ENCODE measurements at places on chromosomes 5 and 9.

- DNase-seq: peak; percentile 53
Observed at GRCh38 chr5:159657771-159658170, 258.5 kb upstream of the ADRA1B start.

DNA sequence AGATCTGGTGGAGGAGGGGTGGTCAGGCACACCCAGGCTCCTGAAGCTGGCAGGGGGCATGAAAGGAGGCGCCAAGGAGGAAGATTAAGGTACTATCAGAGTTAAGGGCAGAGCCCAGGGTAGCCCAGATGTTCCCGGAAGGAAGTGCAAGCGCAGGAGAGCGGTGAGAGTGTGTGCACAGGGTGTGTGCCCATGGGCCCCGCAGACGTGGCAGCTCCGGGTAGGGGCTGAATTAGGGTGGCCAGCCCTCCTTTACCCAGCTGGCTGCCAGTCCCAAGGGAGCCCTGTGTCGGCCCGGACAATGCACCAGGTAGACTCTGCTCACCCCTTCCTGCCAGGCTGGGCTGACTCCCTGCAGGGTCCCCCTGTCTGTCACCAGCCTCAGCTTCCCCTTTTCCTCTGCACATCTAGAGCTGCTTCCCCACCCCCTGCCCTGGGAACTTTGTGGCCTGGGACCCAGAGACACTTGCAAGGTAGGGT is at the start of gene SMIM33:
Gene SMIM33 (plus strand): TSS at position 184 of the 480 bp plus-strand sequence. CDS start 118 bp downstream, at position 302.
- DNase-seq: no peak

DNA sequence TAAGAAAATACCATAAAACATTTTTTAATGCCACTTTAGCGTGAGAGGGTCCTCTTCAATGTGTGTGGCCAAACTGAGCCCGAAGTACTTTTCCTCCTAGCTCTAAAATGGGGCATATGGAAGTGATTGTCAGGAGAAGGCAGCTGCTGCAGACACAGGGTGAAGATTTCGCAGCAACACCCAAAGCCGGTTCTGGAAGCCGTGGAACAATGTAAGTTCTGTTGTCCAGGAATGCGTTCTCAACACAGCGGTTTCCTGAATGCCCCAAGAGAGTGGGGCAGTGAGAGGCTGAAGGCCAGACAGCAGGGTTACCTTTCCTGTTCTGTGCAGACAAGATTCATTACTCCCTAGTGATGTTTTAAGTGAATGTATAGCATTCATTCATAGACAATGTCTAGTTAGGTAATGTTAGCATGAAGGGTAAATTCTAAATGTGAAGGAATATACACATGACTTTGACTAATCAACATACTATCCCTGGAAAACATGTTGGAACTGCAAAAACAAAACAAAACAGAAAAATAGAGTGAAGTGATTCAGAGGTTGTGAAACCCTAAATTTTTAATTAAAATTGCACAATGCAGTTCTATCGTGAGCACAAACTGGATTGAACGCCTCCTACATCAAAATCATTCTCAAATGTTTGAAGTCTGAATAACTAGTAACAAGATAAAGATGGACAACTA is 197.0 kb upstream of the SEMA6A start:
- DNase-seq: no peak

GRCh38 chr5:15799014-15799413 is 299.0 kb downstream of the FBXL7 start:
- DNase-seq: no peak

DNA sequence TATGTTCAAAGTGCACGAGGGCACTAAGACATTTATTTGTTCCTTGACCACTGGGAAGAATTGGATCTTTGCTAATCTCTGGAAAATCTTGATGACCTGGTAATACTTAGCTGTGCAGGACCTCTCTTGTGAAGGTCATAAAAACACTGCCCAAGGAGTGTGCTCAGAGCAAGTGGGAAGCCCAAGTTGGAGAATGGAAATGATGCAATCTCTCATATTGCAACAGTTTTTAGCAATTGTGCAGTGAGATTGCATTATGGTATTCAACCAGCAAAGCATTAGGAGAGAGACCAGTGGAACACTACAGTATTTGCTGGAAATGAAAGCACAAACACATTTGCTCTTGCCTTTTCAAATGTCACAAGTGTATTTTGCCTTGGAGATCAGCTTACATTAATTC is 34.5 kb downstream of the TXNDC8 start:
- DNase-seq: no peak

- peak; percentile 81 for DNase-seq
Observed at GRCh38 chr9:36543916-36544315, 28.8 kb upstream of the MELK start.

- no peak for DNase-seq
Observed at GRCh38 chr5:172669386-172670004, 28.4 kb downstream of the NEURL1B start.

DNA sequence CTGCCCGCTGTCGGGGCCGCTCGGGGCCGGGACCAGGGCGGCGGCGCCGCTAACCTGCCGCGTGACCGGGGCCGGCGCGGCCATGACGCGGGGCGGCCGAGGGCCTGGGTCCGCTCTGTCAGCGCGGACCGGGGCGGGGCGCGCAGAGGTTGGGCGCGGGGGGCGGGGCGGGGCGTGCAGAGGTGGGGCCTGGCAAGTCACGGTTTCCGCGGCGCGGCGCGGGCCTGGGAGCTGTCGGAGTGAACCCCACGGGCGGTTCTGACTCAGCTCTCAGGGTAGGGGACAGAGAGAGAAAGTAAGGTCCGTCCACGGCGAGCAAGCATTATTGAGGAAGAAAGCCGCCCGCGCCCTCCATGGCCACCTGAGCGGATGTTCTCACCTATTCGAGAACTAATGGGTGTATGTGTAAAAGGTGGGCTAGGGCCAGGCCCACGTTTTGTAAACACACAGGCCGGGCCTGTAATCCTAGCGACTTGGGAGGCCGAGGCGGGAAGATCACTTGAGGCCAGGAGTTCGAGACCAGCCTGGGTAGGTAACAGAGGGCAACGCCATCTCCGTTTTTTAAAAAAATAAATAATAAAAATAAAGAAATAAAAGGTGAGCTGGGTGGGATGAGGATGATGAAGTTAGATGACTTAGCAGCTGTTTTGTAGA is at the start of gene PRXL2C:
Gene PRXL2C (minus strand): TSS at position 120 of the 654 bp plus-strand sequence. CDS start 36 bp downstream, at position 84.
- DNase-seq: peak; percentile 76

DNA sequence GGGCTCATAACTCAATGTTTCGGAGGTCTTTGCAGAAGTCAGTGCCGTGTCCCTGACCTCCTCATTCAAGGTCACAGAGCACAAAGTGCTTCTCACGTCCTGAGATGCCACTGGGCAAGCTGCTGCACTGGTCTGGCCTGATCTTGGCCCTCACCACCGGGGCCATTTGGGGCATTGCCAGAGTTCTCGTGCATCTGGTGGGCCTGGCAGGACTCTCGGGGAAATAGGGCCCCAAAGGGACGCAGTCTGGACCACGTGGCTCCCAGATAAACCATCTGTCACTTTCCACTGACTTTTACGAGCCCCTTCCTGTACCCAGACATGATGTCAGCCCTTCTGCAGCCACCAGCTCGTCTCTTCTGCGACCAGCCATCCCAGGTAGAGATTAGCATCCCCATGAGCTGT is 54.8 kb downstream of the HRH2 start:
- no peak for DNase-seq

DNA sequence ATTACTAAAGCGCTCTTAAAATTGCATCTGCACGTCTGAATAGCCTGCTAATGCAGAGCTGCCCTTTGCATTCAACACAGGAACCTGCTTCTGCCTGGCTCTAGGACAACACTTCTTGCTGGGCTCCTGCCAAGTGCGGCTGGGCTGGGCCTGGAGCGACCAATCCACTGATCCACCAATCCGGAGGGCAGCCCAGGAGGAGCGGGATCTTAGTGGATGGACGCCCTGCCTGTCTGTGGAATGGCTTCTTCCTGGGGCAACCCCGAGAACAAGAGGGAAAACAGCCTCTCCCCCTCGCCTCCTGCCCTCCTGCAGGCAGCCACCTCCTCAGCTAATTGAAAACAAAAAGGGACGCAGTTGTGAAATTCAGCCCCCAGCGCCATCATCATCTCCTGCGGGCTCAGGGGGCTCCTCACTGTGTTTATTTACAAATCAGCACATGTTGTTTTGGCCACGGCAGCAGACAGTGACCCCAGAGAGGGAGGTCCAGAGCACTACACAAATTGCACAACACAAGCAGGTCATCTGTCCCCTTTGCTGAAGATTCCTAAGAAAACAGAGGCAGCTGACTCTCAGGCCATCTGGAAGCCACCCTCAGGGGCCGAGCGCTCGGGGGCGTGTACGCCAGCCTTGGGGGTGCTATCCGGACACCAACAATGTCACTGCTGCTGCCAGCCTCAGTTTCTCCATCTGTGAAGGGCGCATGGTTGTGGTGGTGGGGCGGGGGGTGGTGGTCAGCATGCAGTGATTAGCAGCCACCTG is 57.3 kb downstream of the GADD45G start:
- peak; percentile 77 for DNase-seq

GRCh38 chr5:127428748-127429147 is 88.7 kb upstream of the PRRC1 start:
- no peak for DNase-seq

GRCh38 chr9:122276096-122276495 is 11.4 kb downstream of the MRRF start:
- no peak for DNase-seq

DNA sequence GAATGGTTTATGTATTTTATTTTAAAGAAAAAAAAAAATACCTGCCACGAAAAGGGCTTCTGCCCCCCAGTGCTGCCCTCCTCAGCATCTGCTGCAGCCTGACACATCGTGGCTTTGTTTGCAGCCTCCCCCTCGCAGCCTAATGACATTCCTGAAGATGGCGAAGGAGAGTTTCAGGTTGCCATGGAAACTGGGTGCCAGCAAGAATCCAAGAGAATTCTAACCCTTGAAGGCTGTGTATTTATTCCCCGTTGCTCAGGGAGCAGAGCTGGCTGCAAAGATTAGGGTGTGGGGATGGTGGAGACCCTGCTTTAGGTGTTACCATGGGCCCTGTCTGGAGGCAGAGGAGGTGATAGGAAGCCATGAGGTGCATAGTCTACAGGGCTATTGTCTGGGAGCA is 126.6 kb downstream of the NSG2 start:
- DNase-seq: no peak

GRCh38 chr5:96904054-96904931 is 28.0 kb downstream of the ERAP2 start:
- no peak for DNase-seq

- no peak for DNase-seq
Observed at GRCh38 chr9:128392302-128393144, 21.3 kb downstream of the URM1 start.

- peak; percentile 7 for DNase-seq
Observed at GRCh38 chr5:124949862-124950261, 203.4 kb upstream of the ZNF608 start.

- peak; percentile 68 for DNase-seq
Observed at GRCh38 chr5:73454379-73455036, 5.9 kb upstream of the FOXD1 start.

DNA sequence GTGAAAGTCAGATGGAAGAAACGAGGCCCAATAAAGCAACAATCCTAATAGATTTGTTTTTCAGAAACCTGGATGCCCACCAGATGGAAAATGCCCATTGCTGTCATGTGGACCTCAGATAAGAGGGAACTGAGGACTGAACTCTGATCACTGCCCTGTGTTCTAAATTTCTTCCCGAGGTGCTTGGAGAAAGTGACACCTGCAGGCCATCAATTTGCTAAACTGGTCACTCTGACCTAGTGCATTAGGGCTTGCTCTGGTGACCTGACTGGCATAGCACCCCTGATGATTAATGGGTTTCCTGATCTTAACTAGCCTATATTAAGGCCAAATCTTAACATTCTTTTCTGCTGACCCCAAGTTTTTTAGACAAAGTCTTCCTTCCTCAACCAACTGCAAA is 32.4 kb upstream of the VDAC1 start:
- no peak for DNase-seq

- peak; percentile 38 for DNase-seq
Observed at GRCh38 chr9:108443741-108444140, 412.0 kb downstream of the ACTL7B start.

DNA sequence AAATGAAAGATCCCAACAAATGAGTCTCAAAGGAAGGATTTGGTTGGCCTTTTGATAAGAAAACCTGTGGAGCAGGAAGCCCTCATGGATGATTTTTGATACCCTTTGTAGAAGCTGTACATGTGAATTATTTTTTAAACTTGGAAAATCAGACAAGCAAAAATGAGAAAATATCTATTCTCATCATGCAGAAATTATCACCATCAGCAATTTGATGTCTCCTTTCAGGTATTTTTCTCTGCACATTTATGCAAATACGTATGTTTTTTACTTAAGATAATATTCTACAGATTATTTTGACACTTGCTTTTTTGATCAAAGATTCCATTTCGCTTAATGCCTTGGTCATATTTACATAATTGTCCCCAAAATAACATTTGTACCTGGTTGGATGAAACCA is 7.2 kb downstream of the BTNL9 start:
- DNase-seq: no peak

DNA sequence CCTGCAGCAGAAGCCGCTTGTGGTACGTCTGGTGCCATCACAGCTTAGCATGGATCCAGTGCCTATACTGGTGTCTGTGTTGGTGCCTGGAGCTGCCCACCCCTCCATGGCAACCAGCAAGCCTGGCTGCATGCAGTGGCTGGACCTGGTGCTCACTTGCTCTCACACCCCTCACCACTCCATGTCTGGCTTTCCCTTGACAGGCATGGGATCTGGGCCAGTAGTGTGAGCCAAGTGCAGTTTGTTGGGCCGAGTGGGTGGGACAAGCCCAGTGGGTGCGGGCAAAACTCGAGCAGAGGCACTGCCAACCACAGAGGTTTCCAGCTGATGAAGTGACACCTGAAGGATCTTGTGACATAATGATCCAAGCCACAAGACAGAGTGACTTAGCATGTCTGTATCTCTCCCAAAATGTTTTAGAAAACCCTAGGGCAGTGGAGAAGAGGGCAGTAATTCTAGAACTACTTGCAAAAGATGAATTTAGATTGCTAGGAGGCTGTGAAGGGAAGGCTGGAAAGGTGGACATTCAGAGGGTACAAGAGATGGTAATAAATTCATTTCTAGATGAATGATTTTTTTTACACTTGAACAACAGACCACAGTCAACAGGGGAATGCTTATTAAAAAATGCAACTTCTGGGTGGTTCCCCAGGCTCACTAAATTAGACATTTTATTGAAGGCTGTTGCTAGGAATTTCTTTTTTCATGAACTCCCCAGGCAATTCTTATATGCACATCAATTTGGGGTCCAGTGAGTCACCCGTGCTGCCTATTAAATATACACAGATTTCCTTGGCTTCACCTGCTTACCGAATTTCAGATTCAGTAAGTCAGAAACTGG is 660.3 kb downstream of the TLR4 start:
- no peak for DNase-seq

DNA sequence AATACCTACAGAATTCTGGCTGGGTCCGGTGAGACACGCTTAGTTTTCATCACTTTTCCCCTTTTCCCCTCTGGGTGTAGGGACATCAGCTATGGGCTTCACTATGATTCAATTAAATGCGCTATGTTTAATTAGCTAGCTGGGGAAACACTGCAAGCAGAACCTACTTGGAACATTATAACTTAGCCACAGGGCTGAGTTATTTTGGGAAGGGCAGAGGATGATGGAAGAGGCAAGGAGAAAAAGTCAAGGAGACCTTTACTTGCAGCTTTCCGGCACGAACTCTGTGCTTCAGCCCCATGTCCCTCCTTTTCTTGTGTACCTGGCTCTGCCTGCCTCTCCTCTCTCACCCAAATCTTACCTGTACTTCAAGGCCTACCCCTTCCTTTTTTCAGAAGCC is 62.8 kb downstream of the KIF4B start:
- DNase-seq: no peak

All from myocyte (in vitro differentiated cells).